ENCODE measurements at places on chromosomes 11 and 22.

DNA sequence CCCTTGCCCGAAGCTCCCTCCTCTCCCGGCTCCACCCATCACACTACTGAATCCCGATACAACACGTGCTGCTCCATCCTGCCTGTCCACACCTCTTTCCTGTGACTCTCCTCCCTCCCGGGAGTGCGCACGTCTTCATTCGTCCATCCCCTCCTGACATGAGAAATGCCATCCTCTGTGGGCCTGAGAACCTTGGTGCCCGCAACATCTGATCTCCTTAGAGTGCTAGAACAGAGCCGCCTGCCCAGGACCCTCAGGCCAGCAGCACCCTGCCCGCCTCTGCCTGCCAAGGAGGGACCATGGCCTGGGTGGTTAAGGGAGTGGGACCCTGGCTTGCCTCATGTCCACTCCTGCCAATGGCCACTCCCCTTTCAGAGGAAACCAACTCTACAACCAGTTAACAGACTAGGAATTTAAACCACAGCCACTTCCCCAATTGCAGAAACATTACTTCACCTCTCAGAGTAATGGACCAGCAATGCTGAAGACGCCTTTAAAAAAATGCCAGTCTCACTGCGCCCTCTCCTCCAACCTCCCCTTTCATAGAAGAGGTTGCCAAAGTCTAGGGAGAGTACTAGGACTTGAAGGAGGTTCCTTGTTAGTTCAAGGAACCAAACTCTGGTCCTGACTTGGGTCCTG, 466.3 kb downstream of the OPCML start:
- DNase-seq = no peak

DNA sequence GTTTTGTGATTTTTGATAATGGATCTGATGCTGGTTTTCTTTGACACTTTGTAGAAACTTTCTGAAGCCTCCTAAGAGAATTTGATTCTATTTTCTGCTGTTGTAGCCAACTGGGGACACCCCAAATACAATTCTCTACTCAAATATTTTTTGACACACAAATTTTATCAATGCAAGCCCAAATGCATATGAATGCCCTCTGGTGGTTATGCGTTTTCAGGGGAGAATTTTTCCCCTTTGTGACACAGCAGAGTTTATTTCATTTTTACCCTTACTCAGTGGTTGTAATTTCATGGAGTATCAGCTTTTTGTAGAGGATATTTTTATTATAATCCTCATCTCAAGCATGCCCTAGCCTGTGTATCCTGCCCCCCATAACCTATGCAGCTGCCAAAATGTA, 44.7 kb upstream of the MTMR2 start:
- no peak for DNase-seq

DNA sequence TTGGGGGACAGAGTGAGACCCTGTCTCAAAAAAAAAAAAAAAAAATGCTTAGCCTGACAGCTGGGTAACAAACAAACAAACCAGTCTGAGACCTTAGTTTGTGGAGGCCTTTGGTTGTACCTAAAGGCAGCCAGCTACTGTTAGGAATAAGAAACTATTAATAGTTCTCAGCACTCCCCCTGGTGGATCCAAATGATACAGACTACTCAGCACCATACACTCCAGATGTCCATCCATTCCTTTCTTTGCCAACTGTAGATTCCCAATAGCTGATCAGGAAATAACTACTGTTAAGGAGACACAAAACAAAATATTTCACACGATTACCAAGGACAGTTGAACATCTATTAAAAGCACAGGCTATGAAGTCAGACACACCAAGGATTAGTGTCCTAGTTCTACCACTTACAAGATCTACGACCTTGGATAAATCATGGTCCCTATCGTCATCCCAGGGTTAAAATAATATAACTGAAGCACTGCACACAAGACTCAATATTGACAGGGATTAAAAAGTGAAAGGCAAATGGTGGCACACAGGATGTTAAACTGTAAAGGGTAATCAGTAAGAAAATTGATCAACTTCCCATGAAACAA, 17.2 kb downstream of the CLDN25 start:
- DNase-seq = no peak

GRCh38 chr11:55503449-55503848, 50.8 kb upstream of the OR4C15 start:
- no peak for DNase-seq

DNA sequence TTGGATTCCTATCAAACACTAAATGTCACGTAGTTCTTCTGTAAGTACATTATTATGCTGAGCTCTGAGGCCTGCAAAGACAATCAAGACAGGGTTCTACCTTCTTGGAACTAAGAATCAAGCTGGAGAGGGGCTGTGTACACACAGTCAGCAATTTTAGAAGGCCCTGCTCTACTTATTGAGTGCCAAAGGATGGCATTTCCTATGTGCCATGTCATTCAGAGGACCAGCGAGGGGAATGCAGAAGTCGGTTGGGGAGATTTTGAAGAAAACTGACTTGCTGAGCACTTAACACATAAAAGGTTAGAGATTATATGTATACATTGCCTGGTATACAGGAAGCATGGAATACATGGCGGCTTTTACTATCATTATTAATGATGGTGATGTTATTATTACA, 5.3 kb downstream of the SLC37A2 start:
- DNase-seq = no peak

DNA sequence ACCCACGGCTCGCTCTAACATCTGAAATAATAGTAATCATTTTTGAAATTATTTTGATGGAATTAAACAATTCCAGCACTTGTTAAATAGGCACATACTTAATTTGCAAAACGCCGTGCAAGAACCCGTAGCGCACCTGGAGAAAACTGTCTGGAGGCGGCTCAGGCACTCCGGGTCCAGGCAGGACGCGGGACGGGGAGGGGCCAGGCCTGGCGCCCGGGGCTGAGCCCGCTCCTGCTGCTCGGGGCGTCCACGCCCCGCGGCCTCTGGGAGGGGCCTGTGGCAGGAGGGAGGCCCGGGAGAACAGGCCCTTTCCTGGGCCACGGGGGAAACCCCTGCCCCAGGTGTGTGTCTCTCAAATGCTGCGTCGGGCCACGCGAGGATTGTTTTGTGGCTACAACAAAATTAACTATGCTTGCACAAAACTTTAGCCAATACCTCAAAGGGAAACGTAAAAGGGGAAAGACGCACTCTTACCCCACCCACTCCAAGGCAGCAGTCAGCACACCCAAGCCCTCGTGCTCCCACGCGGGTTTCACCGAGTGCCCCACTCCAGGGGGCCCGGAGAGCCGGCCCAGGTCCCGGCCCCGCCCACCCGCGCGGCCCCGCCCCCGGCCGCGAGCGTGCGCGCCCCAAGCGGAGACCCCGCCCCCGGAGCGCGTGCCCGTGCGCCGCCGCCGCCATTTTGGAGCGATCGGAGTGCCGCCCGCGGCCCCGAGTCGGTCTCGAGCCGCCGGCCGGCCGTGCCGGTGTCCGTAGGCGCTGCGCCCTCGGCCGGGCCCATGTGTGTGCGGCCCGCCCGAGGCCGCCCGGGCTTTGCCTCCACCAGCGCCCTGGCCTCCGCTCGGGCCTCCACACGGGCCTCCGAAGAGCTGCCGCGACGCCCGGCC, at the start of gene PPP6R2:
PPP6R2 (plus strand) TSS at position 677 of the 890 bp plus-strand sequence. CDS start 50,582 bp downstream, outside the sequence.
- DNase-seq = no peak

- no peak for DNase-seq
These were observed 8.1 kb upstream of the LDHC start for GRCh38 chr11:18404062-18404461.

GRCh38 chr22:37051391-37052385, at the start of gene KCTD17:
Gene KCTD17, plus strand, starts transcription at chr22:37051742. Its CDS starts 19 bp downstream, at chr22:37051761.
- DNase-seq = no peak

GRCh38 chr11:109378034-109378433, 44.0 kb upstream of the C11orf87 start:
- no peak for DNase-seq

DNA sequence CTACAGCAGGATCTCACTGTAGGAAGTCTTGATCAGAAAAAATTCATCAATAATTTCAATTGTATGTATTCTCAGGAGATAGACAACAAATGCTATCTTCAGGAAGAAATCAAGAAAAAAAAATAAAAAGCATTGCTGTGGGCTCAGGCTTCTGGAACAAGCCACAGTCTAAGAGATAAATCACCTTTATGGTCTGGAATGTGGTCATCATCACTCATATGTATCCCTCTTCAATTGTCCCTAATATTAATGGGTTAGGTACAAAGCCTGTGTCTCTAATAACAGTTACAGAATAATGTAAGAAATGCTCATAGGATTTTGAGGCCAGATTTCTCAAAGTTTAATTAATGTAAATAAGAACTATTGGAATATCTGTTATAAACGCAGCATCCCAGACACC, 305.9 kb upstream of the ANO3 start:
- DNase-seq = no peak

- DNase-seq = no peak
These were observed 5.7 kb upstream of the ANO1 start for GRCh38 chr11:70072461-70072860.

DNA sequence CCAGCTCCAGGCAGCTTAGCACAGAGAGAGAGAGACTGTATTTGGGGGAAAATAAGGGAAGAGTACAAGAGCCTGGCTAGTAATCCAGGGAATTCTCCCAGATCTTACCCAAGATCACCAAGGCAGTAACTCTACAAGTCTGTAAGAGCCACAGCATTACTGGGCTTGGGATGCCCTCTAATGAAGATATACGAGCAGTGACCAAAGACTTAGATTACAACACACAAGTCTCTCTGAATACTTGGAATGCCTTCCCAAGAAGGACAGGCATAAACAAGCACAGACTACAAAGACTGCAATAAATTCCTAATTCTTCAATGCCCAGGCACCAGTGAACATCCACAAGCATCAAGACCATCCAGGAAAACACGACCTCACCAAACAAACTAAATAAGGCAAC, 17.7 kb downstream of the DNAJC24 start:
- peak; percentile 20 for DNase-seq

GRCh38 chr22:34808618-34809017, 257.3 kb upstream of the ISX start:
- no peak for DNase-seq

DNA sequence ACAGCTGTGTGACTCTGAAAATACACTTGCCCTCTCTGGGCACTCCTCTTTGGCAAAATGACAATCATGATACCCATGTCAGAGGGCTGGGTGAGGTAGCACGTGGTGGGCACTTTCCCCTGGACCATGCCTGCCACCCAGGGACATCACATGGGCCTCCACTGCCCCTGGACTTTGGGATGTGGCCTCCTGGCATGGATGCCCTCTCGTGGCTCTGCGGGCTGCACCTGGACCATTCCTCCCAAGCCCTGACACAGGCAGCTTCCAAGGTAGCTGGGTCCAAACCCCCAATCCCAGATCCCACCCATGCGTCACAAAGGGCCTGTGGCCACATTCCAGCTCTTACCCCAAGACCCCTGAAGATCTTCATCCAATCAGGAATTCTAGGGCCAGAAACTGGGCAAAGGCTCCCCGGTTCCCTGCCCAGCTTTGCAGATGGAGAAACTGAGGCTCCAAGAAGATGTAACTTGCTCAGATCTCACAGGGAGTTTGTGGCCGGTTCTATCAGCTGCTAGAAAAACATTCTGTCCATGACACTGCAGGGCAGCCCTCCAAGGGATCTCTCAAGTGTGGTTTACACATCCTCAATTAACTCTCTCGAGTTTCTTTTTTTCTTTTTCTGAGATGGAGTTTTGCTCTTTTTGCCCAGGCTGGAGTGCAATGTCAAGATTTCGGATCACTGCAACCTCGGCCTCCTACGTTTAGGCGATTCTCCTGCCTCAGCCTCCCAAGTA, 35.4 kb upstream of the CYB5R3 start:
- DNase-seq = no peak

- no peak for DNase-seq
These were observed 6.6 kb downstream of the PHF5A start for GRCh38 chr22:41461901-41462300.

DNA sequence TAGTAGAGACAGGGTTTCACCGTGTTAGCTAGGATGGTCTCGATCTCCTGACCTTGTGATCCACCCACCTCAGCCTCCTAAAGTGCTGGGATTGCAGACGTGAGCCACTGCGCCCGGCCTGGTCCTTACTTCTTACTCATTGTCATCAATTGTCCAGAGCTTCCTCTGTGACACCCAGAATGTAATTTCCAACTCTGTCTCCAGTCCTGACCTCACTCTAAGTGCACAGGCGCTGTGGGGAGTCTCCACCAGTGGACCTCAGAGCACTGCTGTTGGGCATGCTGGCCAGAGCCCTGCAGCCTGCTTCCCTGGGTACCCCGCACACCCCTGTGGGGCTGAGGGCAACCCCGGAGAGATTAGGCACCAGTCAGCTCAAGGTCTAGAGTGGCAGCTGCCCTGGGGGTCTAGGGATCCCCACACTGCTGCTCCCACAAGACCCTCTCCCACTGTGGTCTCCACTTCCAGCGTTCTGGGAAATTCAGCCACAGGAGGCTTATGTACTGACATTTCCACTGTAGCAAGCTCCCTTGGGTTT, 1140.3 kb downstream of the TBC1D22A start:
- DNase-seq = no peak

DNA sequence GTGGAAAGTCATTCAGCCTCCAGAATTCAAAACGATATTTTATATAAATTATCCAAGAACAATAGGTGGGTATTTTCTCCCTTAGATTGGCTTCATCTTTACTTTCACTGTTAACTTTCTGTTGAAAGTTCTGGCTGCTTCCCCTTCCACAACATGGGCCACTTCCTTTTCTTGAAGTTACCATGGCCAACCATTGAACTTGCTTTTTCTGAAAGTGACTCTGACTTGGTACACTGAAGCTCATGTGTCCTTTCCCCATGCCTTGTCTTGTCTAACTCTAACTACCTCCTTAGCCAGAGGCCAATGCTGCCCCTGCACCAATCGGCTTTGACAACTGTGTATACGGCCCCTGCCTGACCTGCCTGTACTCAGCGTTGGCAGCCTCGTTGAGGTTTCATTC, 225.2 kb downstream of the FAT3 start:
- DNase-seq = no peak

- DNase-seq = peak; percentile 91
These were observed 21.7 kb downstream of the TPST2 start for GRCh38 chr22:26568207-26568706.

- no peak for DNase-seq
These were observed 2.2 kb downstream of the RIN1 start for GRCh38 chr11:66333896-66334604.

GRCh38 chr11:14956111-14956510, 16.0 kb downstream of the CALCA start:
- no peak for DNase-seq

- DNase-seq = no peak
These were observed 394.5 kb upstream of the KIRREL3 start for GRCh38 chr11:127395034-127395433.

DNA sequence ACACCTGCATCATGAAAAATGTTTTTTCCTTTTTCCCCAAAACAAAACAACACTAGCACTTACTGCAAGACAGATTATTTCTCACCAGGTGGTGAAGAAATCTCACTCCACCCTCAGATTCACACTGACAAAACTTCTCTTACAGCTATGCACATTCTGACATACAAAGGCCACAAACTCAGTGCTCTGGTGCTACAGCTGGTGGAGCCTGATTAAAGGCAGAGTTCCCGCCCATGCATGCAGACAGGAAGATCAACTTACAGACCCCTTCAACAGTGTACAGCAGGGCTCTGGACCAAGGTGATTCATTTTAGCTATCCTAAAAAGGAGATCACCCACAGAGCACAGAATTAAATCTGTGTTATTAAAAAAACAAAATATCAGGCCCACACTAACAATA, 112.6 kb downstream of the CADM1 start:
- no peak for DNase-seq

GRCh38 chr11:108500721-108501120, 2.5 kb upstream of the POGLUT3 start:
- no peak for DNase-seq

Measured in epithelial cell of prostate (primary cell).